ENCODE measurements at places on chromosomes 11 and 22. TPM values are rescaled to one million over a fixed set of nuclear protein-coding genes. Genes with fewer than 3 reads are reported as not detected.

- DNase-seq: no peak
These were observed 135.6 kb downstream of the RCN1 start for GRCh38 chr11:32226480-32226879.

Gene OR6Q1
- not detected for total RNA-seq

DNA sequence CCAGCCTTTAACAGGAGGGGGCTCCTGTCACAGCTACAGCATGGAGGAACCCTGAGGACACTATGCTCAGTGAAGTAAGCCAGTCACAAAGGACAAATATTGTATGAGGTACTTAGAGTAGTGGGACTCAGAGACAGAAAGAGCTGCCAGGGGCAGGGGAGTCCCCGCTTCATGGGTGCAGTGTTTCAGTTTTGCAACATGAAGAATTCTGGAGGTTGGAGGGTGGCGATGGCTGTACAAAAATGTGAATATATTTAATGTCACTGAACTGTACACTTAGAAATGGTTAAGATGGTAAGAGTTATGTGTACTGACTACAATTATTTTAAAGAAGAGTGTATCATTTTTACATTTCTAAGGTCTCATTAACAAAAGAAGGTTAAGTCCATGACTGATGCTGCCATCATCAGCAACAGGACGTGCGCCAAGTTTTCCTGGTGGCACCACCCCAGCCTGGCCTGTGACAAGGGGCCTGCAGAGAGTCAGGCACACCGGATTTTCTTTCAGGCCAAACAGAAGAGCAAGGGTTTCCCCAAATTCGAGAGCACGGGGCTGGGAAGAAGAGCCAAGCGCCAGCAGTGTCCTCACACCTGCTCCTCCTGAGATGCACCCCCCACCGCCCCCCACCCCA is 22.1 kb downstream of the YPEL1 start:
- no peak for DNase-seq

DNA sequence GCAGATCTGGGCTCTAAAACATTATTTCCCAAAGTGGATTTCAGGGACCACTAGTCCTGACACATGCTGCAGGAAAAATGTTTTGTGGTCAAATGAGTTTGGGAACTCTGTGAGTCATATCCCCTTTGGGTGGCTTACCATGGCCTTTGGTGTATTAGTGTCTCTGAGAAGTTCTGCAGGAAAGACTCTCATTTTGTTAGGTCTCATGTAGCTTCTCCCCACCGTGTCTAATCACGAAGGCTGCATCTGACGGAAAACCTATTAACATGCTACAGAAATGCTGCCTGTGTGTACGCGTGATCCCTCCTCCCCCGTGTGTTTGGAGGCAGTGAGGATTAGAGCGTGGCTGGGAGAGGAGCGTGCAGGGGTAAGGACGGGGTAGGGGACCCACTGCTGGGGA is 191.7 kb downstream of the ST3GAL4 start:
- no peak for DNase-seq

DNA sequence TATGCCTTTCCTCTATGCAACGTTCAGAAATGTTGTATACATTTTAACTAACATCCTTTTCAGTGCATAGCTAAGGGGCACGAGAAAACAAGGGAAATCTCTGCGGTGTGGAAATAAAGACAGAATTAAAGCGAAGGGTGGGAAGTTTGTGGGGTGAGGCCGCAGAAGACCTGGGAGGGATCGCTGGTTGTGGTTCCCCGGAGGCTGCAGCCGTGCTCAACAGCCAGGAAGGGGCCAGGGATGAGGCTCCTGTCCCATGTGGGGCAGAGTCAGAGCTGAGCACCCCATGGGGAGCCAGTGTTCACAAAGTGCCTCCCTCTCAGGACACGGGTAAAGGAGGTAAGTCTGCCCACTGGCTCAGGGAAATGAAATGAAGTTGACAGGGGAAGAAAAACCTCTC is 67.5 kb downstream of the MYEOV start:
- DNase-seq: no peak

DNA sequence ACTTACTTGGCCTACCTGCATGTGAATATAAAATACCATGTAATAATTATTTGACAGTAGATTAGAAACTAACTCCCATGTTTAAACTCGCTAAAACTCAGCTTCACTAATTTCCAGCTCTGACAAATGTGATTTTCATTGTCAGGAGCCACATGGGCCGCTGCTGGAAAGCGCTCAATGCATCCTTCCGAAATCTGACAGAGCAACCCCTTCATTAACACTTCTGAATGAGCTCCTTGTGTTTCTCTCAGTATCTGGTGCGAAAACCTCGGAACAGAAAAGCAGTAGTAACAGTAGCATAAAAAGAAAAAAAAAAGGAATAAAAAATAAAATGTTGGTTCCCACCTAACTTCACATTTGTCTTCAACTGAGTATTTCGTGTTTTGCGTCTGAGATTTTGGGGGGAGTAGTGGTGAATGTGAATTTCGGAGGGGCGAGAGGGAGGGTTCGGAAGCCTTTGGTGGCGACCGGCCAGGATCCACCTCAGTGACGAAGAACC is 710 bp downstream of the MTCH2 start:
- no peak for DNase-seq

DNA sequence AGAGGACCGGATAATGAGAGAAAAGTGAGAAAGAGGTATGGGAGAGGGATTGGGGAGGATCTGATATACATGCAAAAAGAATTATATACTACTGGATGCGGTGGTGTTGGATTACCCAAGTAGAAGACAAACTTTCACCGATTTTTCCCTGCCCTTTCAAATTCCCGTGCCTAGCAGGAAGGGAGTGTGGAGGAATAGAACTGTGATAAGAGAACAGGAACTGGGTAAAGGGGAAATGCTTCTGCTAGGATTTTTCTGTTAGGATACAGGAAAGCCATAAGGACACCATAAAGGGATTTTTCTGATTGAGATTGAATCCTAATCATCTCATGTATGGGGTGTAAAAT is 480 bp upstream of the MTMR2 start:
- DNase-seq: no peak

Gene CYP2D6
- 5.2 TPM for total RNA-seq

- DNase-seq: no peak
These were observed 17.5 kb upstream of the CDKN1C start for GRCh38 chr11:2902784-2903671.

GRCh38 chr22:48921411-48921903 is 906.2 kb downstream of the BRD1 start:
- DNase-seq: no peak

Gene OPCML
- total RNA-seq: 0.34 TPM
